ENCODE measurements at places on chromosomes 12 and 14.

GRCh38 chr14:105588236-105588860, 62.0 kb downstream of the TMEM121 start:
- no peak for DNase-seq

DNA sequence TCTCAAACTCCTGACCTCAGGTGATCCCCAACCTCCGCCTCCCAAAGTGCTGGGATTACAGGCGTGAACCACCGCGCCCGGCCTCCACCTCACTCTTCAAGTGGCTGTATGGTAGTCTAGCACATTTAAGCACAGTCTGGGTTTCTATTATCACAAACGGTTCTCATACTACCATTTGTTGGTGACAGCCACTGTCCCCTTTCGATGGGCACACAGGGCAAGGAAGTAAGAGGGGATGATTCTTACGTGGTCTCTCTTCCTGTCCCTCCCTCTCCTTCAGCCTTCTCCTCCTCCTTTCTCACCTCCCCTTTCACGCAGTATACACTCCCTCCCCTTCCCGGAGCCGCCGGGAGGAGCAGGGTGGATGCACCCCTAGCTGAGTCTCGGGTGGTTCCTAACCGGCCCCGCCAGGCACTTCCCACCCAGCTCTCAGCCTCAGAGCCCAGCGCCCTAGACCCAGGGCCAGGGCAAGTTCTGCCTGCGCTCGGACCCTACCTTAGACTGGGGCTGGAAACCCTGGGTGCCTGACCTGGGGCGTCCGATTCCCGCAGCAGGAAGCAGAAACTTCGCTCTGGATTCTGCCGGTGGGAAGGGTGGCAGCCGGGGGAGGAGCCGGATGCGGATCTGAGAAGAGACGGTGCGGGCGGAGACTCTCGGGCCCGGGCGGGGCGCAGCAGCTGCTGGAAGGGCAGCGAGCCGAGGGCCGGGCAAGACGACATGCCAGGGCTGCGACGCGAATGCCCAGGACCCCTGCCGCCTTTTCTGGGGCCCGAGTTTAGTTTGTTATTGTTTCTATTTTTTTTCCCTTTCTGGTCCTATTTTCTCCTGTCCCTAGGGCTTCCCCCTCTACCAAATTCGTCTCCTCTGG, at the start of gene TEP1:
TSS of gene TEP1 (minus strand) at position 626 of the 868 bp plus-strand sequence. CDS start 5,062 bp downstream, outside the sequence.
- DNase-seq, result no peak

- no peak for DNase-seq
These were observed 8.5 kb downstream of the COX14 start for GRCh38 chr12:50120521-50120920.

- DNase-seq, result no peak
These were observed 10.7 kb upstream of the LHX5 start for GRCh38 chr12:113482334-113482733.

- no peak for DNase-seq
These were observed 371 bp downstream of the CHD8 start for GRCh38 chr14:21455592-21455911.

- DNase-seq, result no peak
These were observed 506.1 kb downstream of the RMST start for GRCh38 chr12:97968641-97969197.

- DNase-seq, result no peak
These were observed 692 bp upstream of the COX14 start for GRCh38 chr12:50111395-50111692.

- DNase-seq, result no peak
These were observed 222.6 kb downstream of the CEP128 start for GRCh38 chr14:80718940-80719339.

- DNase-seq, result no peak
These were observed 17.0 kb downstream of the SLC4A8 start for GRCh38 chr12:51441583-51441982.

- DNase-seq, result no peak
These were observed 185.7 kb downstream of the KICS2 start for GRCh38 chr12:64036414-64036813.

GRCh38 chr12:54259194-54260011, 20.5 kb downstream of the CBX5 start:
- DNase-seq, result peak; percentile 42

DNA sequence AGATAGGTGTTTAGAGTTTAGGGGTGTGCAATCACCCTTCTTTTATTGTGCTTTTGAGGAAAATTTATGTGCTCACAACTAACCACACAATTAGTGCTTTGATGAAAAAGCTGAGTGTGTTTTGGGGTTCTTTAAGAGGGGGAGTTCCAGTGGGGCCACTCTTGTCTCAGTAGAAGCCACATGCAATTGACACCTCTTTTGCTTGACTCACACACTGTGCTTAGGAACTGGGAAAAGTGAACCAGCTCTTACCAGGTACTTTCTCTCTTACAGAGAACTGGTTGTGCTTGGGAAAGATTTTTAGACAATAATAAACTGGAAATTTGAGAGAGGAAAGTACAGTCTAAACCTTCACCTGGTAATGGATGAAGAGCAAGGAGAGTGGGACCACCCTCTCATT, 12.3 kb upstream of the YBX3 start:
- no peak for DNase-seq

DNA sequence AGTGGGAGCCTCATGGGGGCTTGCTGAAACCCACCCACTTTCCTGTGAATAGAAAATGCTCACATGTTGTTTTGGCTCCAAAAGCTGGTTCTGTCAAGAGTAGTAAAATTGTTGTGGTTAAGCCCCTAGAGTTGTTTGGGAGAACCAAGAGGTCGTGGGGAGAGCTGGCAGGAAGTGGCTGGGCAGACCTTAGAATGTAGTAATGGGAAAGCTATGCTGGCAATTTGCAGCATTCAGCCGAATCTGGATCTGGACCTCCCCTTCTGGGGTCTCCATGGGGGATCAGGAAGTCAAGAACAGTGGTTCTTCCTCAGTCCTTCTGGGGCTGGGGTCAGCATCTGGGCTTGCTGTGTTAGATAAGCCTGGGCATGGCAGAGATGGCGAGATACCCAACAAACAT, 150.6 kb upstream of the TBX3 start:
- DNase-seq, result no peak

DNA sequence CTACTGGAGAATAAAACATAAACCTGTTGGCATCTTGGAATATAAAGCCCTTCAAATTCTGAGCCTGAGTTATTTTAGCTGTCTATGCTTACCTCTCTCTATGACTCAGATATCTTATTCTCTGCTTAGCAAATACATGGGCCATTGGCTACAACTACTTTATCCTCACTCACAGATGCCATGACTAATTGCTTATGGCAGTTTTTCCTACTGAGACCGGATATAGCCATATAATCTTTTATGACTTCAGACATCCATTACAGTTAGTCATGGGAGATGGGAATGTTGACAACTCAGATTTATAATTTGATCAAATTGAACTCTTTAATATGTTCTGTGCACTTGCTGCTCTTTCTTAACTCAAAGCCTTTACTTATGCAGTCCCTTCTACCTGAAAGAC, 502.4 kb upstream of the ATP2B1 start:
- DNase-seq, result no peak

DNA sequence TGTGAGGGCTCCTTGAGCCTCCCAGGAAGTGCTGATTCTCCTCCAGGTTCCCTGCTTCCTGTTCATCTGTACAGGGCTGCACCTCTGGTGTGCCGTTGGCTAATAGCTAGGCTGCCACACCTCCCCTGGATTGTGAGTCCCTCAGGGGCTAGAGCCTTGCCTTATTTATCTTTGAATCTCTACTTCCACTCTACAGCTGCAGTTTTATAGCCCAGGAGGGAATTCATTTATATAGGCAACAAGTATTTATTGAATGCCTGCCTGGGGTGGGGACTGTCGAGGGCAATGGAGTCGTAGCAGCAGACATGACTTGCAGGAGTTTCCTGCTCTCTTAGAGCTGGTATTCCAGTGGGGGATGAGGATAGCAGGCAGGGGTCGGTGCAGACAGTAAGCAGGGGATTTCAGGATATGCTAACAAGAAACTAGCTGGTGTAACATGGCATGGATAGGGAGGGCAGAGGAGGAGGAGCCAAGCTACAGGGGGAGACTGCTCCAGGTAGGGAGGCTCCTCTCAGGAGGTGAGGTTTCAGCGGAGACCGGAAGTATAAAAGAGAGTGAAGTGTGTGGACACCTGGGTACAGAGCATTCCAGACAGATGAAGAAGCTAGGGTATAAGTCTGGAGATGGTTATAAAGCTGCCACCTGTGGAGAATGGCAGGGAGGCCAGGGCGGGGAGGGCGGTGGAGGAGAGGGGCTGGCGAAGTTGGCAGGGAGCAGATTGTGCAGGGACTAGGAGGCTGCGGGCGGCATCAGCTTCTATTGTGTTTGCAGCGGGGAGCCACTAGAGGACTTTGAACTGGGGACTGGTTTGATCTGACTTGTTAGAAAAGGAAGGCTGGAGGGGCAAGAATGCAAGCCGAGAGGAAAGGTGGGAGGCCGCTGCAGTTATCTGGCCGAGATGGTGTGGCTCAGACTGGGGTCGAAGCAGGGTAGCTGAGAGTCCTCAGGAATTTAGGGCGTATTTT, 17.2 kb downstream of the USP30 start:
- DNase-seq, result no peak

Data from GM12878 (cell line).